ENCODE measurements at places on chromosomes 5 and 9.
A peak's percentile ranks its signal among the peaks of the same experiment; 100 is the strongest.

DNA sequence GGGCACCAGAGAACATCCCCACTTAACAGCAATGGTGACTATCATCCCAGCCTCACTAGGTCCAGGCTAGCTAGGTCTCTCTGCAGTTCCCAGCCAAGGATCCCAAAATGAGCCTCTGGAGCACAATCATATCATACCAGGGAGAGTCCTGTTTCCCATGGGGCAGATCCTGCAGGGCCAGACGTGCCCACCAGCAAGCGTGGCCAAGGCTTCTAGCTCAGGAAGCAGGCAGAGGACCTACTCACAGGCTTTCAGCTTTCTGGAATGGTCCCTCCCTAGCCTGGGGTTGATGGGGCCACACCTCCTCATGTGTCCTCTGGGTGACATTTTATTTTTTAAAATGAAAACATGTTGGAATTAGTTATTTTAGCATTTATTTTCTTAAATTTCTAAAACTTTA lies 45.7 kb upstream of the PITX1 start:
- no peak for DNase-seq

GRCh38 chr9:112074250-112075008 lies 100.7 kb downstream of the SUSD1 start:
- peak; percentile 47 for DNase-seq

GRCh38 chr9:134296301-134297082 lies 29.8 kb upstream of the RXRA start:
- DNase-seq = no peak

DNA sequence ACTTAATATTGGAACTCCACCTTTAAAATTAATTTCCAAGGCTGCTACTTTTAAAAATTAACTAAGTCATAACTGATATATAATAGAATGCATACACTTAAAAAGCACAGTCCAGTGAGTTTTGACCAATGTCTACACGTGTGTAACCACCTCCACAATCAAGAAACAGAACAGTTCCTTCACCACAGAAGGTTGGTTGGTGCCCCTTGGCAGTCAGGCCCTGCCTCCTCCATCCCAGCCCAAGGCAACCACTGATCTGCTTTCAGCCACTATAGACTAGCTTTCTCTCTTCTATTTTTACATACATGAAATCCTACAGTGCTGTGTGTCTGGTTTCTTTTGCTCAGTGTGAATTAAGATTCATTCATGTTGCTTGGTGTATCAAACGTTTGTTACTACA lies 215.2 kb downstream of the CRB2 start:
- no peak for DNase-seq

DNA sequence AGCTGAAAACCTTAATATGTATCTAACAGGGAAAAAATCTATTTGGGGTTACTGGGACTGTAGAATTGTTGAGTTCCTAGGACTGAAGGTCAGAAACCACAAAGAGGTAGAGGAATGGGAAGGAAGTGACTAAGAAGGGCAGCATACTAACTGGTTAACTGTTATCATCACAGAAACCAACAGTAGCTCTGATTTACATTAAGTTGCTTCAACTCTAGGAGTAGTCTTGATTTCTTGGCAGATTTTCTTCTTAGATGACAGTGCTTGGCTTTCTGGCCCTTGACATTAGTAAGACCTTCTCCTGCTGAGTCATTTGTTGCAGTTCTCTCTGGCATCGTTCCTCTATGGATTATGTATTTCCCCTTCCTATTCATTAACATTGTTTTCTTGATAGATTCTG lies 116.1 kb upstream of the RASA1 start:
- DNase-seq = no peak

All from dorsolateral prefrontal cortex (tissue), 122 donors.